ENCODE measurements at places on chromosomes 3 and 15.

GRCh38 chr15:58252586-58253323 is 114.6 kb downstream of the AQP9 start:
- H3K36me3 ChIP-seq, result no peaks in the 10 kb centered on the region
- DNase-seq, result no peak
- H3K4me3 ChIP-seq, result no peak overlapping the region
- no peaks in the 10 kb centered on the region for H3K27me3 ChIP-seq
- no peaks in the 10 kb centered on the region for H3K4me1 ChIP-seq
- no peak overlapping the region for H3K27ac ChIP-seq

- no peak for DNase-seq
- H3K36me3 ChIP-seq, result no peaks in the 10 kb centered on the region
- H3K4me1 ChIP-seq, result peaks cover 1% of the 10 kb centered on the region
- H3K27ac ChIP-seq, result no peak overlapping the region
- H3K27me3 ChIP-seq, result no peaks in the 10 kb centered on the region
Observed at GRCh38 chr3:127475975-127476705, 114.4 kb downstream of the TPRA1 start.

GRCh38 chr3:123605789-123606234 is 21.0 kb upstream of the HACD2 start:
- no peak for DNase-seq
- H3K36me3 ChIP-seq, result no peaks in the 10 kb centered on the region
- H3K27me3 ChIP-seq, result no peaks in the 10 kb centered on the region
- peaks cover 4% of the 10 kb centered on the region for H3K4me1 ChIP-seq
- H3K27ac ChIP-seq, result no peak overlapping the region

DNA sequence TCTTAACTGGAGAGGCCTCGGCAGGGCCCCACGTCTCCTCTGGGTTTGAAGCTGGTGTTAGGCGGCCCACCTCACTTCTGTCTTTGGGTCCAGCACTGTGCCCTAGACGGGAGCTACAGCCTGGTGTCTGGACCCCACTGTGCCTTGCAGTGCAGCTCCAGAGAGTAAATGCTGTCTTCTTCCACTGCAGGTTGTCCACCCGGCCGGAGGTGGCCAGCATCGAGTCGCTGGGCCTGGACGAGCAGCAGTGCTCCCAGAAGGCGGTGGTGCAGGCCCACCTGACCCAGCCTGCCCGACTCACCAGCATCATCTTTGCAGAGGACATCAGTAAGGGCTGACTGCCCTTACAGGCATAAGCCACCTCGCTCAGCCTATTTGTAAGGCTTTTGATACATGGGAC is 53.1 kb upstream of the TAMM41 start:
- H3K27me3 ChIP-seq, result no peaks in the 10 kb centered on the region
- DNase-seq, result no peak
- no peak overlapping the region for H3K4me3 ChIP-seq
- H3K36me3 ChIP-seq, result no peaks in the 10 kb centered on the region
- H3K4me1 ChIP-seq, result no peaks in the 10 kb centered on the region

GRCh38 chr15:32029409-32029861 is 880 bp upstream of the CHRNA7 start:
- no peaks in the 10 kb centered on the region for H3K36me3 ChIP-seq
- H3K4me1 ChIP-seq, result peaks cover 9% of the 10 kb centered on the region
- DNase-seq, result peak; percentile 45

DNA sequence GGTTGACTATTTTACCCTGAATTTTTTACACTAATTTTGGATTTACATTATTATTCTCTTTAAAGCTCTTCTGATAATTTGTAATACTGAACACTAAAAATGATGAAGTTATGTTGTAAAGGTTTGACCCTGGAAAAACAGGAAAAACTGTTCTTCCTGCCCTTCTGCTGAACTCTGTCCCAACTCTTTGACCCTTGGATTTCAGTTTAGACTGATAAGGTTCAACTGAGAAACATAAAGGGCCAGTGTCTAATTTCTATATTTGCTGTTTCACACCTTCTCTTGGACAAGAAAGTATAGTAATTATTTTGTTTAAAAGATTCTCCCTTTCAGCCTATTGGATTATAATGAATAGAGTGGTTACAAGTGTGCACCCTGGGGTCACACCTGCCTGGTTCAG is 12.8 kb upstream of the TMOD3 start:
- no peak for DNase-seq
- H3K4me3 ChIP-seq, result no peak overlapping the region
- no peaks in the 10 kb centered on the region for H3K27me3 ChIP-seq

DNA sequence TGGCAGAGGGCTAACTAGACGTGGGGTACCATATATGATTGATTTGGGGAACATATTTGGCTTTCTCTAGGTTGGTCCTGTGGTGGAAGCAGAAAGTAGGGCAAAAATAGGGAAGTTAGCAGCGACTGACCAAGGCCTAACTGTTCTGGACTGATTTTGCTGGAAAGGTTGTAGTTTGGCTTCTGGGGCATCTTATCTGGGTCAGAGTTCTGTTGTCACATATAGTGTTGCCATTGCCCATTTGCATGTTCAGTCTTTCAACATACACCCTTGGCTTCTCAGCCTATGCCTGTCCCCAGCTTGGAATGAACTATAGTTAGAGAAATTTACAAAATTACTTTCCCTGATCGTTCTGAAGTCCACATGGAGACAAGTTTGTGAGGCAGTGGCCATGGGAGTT is 426.5 kb downstream of the TBC1D5 start:
- no peaks in the 10 kb centered on the region for H3K27me3 ChIP-seq
- no peak overlapping the region for H3K4me3 ChIP-seq
- DNase-seq, result no peak
- no peak overlapping the region for H3K27ac ChIP-seq
- H3K4me1 ChIP-seq, result no peaks in the 10 kb centered on the region

Measured in ovary (tissue), 10 donors.